ENCODE measurements at places on chromosomes 12 and 14. TPM values are rescaled to one million over a fixed set of nuclear protein-coding genes. Genes with fewer than 3 reads are reported as not detected.

DNA sequence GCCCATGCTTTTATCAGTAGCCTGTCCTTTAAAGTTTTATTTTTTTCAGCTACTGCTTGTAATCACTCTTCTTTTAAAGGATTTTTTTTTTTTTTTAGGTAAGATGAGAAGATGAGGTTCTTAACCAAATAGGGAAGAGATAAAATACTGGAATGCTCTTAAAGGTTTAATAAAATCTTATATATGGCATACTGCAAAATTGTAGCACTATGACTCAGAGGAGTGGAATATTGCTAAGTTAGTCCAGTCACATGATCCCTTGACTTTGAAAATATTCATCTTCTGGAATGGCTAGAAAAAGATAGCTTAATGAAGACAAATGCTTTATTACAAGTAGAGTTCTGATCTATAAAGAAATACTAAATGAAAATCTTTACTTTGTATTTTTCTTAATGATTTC, 116.6 kb downstream of the NAV3 start:
- H3K36me3 ChIP-seq: no peaks in the 10 kb centered on the region
- H3K4me3 ChIP-seq: no peak overlapping the region
- H3K27me3 ChIP-seq: no peaks in the 10 kb centered on the region
- DNase-seq: no peak

DNA sequence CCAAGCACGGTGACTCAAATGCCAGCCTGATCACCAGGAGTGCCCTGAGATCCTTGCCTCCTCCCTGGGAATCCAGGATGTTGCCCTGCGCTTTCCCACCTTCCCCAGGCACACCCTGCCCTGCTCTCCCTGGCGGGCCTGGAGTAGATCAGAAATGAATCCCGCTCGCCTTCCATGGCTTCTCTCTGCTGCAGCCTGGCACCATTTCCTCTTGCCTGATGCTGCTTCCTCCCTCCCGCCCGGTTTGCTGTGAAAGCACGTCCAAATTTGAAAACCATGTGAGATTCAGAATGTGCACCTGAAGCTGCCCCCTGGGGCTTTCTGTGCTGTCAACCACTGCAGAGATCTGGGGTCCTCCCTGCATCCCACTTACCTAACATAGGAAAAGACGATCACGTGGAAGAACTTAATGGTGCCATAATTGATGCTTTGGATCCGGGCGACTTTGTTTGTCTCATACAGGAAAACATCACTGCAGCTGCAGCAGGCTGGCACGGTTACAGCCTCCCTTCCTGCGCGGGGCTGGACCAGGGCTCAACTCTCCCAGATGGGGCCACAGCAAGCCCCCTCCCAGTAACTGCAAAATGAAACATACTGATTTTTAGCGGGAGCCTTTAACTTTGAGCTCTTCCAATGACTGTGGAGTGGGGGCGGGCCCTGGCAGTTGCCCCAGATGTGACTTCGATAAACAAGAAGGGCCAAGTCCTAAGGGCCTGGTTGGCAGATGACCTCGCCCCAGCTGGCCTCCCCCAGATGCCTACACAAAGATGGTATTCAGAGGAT, 24.9 kb upstream of the C12orf76 start:
- no peaks in the 10 kb centered on the region for H3K27me3 ChIP-seq
- DNase-seq: no peak
- no peaks in the 10 kb centered on the region for H3K36me3 ChIP-seq
- H3K4me3 ChIP-seq: no peak overlapping the region
- H3K4me1 ChIP-seq: no peaks in the 10 kb centered on the region

DNA sequence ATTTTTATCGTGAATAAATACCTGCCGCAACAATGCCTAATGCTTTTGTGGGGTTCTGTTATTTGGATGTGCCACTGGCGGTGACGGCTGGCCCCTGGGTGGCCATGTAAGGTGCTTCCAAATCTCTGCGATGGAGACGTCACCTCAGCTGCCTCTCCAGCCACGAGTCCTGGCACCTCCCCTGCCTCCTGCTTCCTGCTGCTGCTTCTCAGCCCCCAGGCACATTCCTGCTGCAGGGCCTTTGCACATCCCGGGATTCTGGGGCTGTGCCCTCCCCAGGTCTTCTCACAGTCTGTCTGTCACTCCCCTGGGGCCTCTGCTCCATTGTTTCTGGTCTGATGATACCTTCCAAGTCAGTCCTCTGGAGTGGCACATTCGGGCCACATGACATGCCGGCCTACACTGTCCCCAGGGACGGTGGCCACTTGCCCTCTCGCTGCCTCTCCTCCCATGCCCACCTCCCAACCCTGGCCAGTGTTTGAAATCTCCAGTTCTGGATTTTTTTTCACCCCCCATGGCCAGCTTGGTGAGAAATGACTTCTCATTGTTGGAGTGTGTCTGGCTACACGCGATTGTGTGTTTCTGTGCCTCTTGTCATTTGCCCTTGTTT, 151.8 kb downstream of the KIF26A start:
- no peaks in the 10 kb centered on the region for H3K27me3 ChIP-seq
- H3K36me3 ChIP-seq: no peaks in the 10 kb centered on the region
- no peak overlapping the region for H3K4me3 ChIP-seq
- no peak for DNase-seq

DNA sequence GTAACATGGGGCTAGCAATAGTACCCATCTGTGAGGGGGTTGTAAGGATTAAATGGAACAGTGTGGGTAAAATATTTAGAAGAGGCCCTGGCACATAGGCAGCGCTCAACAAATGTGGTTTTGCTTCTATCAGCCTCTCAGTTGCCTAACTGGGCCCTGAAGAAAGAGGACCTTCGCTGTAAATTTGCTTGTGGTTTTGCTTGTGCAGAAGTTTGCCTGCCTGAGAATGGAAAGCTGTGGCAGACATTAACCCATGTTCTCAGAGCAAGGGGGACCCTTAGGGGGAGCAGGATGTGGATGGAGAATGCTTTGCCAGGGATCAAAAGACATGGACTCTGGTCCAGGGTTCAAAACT, 160.1 kb downstream of the BRMS1L start:
- H3K36me3 ChIP-seq: no peaks in the 10 kb centered on the region
- no peaks in the 10 kb centered on the region for H3K27me3 ChIP-seq
- no peaks in the 10 kb centered on the region for H3K4me1 ChIP-seq
- no peak overlapping the region for H3K27ac ChIP-seq

Gene AICDA
- total RNA-seq: not detected

DNA sequence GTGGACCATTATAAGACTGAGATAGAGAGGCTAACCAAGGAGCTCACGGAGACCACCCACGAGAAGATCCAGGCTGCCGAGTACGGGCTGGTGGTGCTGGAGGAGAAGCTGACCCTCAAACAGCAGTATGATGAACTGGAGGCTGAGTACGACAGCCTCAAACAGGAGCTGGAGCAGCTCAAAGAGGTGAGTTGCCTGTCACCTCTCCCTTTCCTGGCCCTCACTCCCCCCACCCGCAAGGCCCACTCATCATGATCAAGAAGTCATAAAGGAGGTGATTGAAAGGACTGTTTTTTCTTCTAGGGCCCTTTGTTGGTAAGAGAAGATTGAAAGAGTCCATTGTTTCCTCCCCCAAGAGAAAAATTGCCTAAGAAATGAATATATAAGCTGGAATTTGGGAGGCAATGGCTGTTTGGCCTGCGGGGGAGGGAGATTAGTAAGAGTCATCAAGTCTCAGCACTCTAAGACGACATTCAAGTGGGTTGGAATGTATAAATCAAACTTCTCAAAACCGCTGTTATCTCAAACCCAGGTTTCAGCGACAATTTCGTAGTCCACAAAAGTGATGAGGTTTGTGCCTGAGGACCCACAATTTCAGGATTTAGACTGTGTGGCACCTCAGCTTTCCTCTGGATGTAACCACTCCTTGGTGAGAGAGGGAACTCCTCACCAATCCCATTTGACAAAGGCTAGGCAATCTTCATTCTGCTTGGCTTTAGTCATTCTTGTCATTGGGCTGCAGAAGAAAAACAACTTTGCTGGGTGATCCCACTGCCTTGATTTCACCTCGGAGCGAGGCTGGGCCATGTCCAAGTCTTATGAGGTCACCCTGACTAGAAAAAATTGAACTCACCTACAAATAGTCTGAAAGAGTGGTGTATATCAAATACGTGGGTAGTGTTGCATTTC, 966 bp downstream of the BICD1 start:
- H3K36me3 ChIP-seq: peaks cover 4% of the 10 kb centered on the region
- peak overlapping the region; percentile 87 for H3K27ac ChIP-seq
- H3K4me3 ChIP-seq: peak overlapping the region; percentile 81
- H3K27me3 ChIP-seq: no peaks in the 10 kb centered on the region

Gene RESF1
- total RNA-seq: 64.7 TPM

- no peaks in the 10 kb centered on the region for H3K4me1 ChIP-seq
- no peaks in the 10 kb centered on the region for H3K36me3 ChIP-seq
Observed at GRCh38 chr14:88231603-88232002, 91.5 kb downstream of the KCNK10 start.

Gene KRT86
- total RNA-seq: 1.5 TPM

GRCh38 chr14:44639781-44640385, 132.8 kb upstream of the FSCB start:
- H3K4me1 ChIP-seq: no peaks in the 10 kb centered on the region
- no peak for DNase-seq
- no peaks in the 10 kb centered on the region for H3K27me3 ChIP-seq
- no peak overlapping the region for H3K4me3 ChIP-seq
- no peak overlapping the region for H3K27ac ChIP-seq
- H3K36me3 ChIP-seq: no peaks in the 10 kb centered on the region

DNA sequence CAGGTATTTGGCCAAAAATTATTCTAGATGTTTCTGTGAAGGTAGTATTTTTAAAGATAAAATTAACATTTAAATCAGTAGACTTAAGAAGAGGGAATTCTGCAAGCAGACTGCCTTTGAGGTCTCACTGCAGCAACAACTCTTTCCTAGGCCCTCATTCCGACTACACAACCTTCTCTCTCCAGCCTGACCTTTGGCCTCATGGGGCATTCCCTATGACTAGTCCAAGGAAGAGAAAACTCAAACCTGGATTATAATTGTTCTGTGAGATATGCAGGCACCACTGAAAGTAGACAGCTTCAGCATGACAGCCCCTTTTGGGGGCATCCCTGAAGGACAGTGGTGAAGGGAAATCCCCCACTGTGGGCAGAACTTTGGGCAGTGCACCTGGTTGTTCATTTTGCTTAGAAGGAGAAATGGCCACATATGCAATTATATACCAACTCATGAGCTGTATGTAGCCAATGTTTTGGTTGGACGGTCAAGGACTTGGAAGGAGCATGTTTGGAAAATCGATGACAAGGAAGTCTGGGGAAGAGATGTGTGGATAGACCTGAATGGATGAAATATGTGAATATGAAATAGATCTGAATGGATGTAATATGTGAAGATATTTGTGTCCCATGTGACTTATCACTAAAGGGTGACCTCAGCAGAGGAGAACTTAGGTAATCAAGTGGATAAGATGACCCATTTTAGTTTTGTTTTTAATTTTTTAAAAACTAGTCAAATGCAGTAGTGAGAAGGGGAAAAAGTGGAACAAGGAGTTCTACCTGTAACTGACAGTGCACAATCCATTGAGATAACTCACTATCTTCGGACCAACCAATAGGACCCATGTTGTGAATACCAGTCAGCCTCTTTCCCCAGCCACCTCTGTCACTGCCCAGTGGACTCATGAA, 233.3 kb upstream of the FOXN3 start:
- H3K36me3 ChIP-seq: no peaks in the 10 kb centered on the region
- DNase-seq: no peak
- H3K4me1 ChIP-seq: no peaks in the 10 kb centered on the region
- no peaks in the 10 kb centered on the region for H3K27me3 ChIP-seq
- H3K27ac ChIP-seq: no peak overlapping the region

- H3K27ac ChIP-seq: no peak overlapping the region
- no peaks in the 10 kb centered on the region for H3K36me3 ChIP-seq
- no peak for DNase-seq
- no peaks in the 10 kb centered on the region for H3K4me1 ChIP-seq
Observed at GRCh38 chr12:32140877-32141276, 34.2 kb downstream of the BICD1 start.

Gene DCP1B
- total RNA-seq: 13.8 TPM

DNA sequence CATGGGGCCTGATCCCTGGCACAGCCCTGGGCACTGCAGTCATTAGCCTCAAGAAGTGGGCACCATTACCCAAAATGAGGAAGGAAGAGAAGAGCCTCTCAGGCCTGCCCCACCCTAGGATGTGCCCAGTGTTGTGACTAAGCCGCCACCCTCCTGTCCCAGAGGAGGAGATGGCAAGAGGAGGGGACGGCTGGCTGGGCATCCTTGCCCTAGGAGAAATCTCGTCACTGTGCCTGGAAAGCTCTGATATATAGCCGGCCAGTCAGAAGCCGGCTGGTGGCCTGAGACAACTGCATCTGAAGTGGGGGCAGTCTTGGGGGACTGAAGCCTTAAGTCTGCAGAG, 115.2 kb downstream of the LGMN start:
- no peak for DNase-seq
- H3K27me3 ChIP-seq: no peaks in the 10 kb centered on the region
- H3K4me1 ChIP-seq: no peaks in the 10 kb centered on the region
- no peak overlapping the region for H3K27ac ChIP-seq
- no peaks in the 10 kb centered on the region for H3K36me3 ChIP-seq

GRCh38 chr12:121314431-121314830, 17.9 kb upstream of the CAMKK2 start:
- peaks cover 18% of the 10 kb centered on the region for H3K36me3 ChIP-seq
- H3K27ac ChIP-seq: no peak overlapping the region
- H3K4me1 ChIP-seq: no peaks in the 10 kb centered on the region
- no peaks in the 10 kb centered on the region for H3K27me3 ChIP-seq

DNA sequence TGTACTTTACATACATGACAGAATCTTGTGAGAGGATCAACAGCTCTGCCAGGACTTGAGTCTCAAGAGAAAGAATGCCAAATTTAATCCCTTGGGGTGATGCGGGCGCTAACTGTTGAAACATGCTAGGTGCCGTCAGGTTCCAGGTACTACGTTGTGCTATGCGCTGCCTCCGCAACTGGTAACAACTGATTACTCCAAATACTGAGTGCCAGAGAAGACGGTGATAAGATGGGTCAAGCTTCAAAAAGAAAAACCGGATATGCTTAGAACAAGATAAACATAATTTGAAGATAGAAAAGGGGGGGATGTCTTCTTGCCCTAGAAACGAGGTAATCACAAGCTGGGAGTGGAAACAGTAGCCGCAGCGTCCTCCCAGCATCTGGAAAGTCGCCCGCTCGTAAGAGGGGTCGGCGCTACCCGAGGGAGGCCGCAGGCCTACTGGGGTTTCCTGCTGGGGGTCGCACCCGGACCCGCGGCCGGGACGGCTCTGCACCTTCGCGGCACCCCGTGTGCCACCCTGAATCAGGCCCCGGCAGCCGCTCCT, 678 bp downstream of the ZBTB25 start:
- H3K4me1 ChIP-seq: peaks cover 51% of the 10 kb centered on the region
- no peak for DNase-seq
- H3K27me3 ChIP-seq: no peaks in the 10 kb centered on the region
- peak overlapping the region; percentile 97 for H3K4me3 ChIP-seq

All from HCT116 (cell line).